ENCODE measurements at places on chromosomes 12 and 14.

GRCh38 chr14:27318774-27319420 lies 721.1 kb upstream of the NOVA1 start:
- DNase-seq: no peak

GRCh38 chr12:119730381-119730780 lies 62.4 kb downstream of the PRKAB1 start:
- no peak for DNase-seq

- DNase-seq: no peak
Measured at GRCh38 chr14:60090864-60091519, 731 bp upstream of the PCNX4 start.

DNA sequence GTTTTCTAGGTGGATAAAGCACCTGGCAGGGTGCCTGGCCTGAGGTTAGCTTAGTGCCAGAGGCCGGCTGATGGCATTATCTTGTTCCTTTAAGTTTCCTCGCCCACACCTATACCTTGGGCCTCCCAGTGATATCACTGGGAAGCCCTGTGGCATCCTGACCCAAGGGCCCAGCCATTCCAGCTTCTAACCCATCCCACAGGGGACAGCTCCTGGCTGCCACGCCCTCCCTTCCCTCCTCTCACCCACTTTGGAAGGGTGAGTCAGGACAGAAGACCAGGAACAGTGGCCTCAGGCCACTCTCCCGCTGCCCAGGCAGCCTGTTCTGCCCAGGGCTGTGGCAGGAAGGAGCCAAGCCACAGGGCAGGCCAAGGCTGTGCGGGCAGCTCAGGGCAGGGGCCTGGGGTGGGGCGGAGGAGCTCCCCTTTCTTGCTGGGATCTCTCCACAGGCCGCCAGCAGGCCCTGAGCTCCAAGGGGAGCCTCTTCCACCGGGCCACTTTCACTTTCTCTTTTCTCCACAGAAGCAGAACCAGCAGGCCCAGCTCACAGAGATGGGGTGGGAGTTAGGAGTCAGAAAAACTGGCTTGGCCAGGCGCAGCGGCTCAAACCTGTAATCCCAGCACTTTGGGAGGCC lies 75.1 kb downstream of the IRF2BPL start:
- DNase-seq: no peak

- no peak for DNase-seq
Measured at GRCh38 chr14:105974902-105975301, 448.5 kb downstream of the TMEM121 start.

DNA sequence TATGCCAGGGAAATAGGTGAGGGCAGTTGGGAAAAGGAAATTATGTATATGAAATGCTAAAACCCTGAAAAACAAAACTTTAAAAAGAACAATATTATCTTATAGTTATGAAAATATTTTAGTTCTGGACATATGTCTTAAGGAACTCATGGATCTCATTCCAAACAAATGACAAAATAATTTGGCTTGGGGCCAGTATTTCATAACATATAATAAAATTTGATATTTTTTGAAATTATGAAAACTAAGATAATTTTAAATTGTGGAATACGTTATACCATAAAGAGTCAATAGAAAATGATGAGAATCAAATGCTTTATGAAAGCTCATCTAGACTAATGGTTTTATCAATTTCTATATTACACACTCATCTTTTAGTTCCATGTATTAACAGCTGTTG lies 173.8 kb upstream of the DCN start:
- no peak for DNase-seq

- no peak for DNase-seq
Measured at GRCh38 chr12:53735556-53735955, 8.3 kb upstream of the CALCOCO1 start.

GRCh38 chr14:49875640-49876198 lies 17.2 kb upstream of the ARF6 start:
- DNase-seq: no peak

GRCh38 chr12:21538061-21538653 lies 12.1 kb downstream of the SPX start:
- no peak for DNase-seq

- peak; percentile 72 for DNase-seq
Measured at GRCh38 chr12:52870361-52871290, 21.8 kb upstream of the KRT78 start.

- DNase-seq: no peak
Measured at GRCh38 chr12:45509187-45509586, 220.3 kb upstream of the ARID2 start.

DNA sequence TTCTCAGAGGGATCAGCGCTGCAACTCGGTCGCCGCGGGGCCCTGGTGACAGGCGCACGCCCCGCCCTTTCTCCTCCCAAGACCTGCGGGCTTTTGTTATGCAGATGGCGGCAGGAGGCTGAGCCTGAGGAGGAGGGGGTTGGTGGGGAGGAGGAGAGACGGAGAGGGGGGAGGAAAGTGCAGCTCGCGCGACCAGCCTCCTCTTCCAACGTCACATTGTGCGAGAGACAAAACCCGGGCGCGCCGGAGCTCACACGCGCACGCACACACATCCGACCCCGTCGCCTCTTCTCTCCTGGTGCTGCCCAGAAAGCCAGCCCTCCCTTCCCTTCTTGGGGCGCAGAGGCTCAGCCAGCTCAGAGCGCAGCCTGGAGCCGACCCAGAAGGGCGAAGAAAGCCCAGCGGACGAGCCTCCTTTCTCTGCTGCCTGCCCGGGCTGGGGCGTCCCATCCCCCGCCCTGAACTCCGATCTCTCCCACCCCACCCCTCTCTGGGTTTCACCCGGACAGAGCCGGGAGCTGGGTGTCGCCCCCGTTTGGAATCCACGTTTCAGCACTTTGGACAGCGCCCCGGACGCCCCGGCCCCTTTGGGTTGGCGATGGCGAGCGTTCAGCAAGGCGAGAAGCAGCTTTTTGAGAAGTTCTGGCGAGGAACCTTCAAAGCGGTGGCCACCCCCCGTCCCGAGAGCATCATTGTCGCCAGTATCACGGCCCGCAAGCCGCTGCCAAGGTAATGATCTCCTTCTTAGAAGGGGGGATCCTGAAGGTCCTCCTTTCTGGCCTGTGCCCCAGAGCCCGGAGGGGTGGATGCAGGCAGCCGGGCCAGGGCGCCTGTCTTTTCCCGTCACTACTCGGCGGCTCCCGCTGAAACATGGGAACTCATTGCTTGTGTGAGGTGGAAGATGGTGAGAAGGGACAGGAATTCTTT lies at the start of gene SRRM4:
TSS of gene SRRM4 (plus strand) at position 257 of the 927 bp plus-strand sequence. CDS start at position 599, 342 bp downstream.
- DNase-seq: peak; percentile 92

DNA sequence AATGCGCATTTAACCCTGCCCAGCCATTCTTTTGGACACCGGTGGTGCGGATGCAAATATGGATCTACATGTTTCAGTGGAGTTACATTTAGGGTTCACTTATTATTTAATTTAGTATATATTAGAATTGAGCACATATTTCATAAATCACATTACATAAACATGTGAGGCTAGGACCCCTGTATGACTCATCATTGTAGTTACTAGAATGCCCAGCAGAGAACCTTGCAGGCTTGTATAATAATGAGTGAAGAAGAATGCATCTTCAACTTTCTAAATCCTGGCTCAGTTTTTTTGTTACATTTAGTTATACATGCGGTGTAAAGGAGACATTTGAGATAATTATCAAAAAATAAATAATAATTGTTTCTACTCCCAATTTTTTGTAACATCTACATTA lies 369.0 kb downstream of the ATP23 start:
- no peak for DNase-seq

- no peak for DNase-seq
Measured at GRCh38 chr14:27061299-27061698, 463.5 kb upstream of the NOVA1 start.

GRCh38 chr12:63941166-63941800 lies 96.8 kb downstream of the SRGAP1 start:
- DNase-seq: peak; percentile 37

GRCh38 chr12:82690006-82690405 lies 3.3 kb downstream of the TMTC2 start:
- DNase-seq: no peak

- no peak for DNase-seq
Measured at GRCh38 chr14:69325646-69326265, 65.8 kb downstream of the GALNT16 start.

DNA sequence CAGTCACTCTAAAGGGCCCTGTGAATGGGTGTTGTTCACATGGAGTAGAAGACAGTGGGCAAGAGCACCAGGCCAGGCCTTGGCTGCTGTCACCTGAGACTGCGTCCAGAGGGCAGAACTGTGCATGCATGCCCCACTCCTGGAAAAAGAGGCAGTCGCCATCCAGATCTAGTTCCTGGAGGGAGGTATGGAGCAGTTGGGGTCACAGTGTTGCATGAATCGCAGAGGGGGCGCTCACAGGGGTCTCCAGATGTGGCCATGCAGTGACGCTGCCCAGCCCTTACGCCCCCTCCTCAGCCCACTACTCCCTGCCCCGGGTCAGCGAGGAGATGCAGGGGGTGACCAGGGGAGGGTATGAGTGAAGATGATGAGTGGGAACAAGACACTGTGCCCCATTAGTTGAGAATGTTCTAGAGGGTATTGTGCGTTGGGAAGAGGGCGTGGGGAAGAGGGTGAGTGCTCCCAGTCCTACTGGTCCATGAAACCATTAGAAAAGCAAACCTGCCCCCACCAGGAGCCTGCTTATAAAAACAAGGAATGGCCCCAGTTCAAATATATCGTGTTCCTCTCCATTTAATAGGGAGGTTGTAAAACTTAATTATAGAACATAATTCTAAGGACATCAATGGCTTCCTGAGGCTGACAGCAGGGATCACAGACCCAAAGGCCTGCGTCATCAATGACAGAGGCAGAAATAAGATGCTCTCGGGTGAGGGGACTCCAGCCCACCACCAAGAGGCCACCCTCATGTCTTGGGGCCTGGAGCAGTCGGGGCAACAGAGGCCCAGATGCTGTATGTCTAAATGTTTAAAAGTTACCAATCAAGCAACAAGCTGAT lies 32.2 kb upstream of the BCL7A start:
- DNase-seq: no peak

- peak; percentile 99 for DNase-seq
Measured at GRCh38 chr14:24232121-24232644, at the start of gene NEDD8. Gene NEDD8 (minus strand): TSS chr14:24232367. CDS start chr14:24232267, 100 bp downstream.

DNA sequence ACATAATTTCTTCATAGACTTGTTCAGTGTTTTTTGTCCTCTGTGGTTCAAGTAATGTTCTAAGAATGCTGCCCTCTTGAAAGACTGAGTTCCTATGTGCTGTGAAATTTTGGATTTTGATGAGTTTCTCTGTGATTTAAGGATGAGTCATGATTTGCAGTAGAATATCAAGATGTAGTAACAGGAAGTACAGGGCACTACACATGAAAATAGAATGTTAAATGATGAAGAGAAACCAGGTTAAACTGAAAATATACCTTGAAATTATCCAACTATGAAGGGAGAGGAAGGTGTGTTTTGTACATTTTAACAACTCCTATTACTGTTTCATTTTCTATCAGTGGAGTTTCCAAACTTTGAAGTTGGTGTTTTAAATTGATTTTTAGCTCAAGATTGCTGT lies 4.8 kb downstream of the ELK3 start:
- no peak for DNase-seq

DNA sequence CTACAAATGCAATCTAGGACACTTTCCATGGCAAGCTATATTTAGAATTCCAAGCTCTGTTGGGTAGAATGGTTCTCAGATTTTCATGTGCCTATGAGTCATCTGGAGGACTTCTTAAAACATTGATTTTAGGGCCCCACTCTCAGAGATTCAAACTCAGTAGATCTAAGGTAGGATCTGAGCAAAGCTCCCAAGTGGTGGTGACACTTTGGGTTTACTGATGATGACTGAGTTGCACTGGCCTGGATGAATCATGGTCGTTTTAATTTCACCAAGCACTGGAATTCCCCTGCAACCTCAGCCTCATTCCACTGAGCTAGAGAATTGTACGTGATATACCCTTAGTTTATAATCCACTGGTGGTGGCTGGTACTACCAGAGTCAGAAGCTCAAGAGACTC lies 86.5 kb downstream of the PPM1H start:
- DNase-seq: no peak

GRCh38 chr12:78210894-78211302 lies 380.2 kb downstream of the NAV3 start:
- DNase-seq: no peak

- DNase-seq: no peak
Measured at GRCh38 chr14:32623300-32624093, 294.4 kb downstream of the AKAP6 start.

- DNase-seq: no peak
Measured at GRCh38 chr12:31006416-31007152, 67.1 kb upstream of the DDX11 start.

DNA sequence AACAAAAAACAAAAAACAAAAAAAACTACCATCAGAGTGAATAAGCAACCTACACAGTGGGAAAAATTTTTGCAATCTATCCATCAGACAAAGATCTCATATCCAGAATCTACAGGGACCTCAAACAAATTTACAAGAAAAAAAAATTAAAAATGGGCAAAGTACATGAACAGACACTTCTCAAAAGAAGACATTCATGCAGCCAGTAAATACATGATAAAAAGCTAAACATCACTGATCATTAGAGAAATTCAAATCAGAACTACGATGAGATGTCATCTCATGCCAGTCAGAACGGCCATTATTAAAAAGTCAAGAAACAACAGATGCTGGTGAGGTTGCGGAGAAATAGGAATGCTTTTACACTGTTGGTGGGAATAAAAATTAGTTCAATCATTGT lies 466.5 kb upstream of the ATXN7L3B start:
- DNase-seq: no peak
